ENCODE measurements at places on chromosomes 2 and 18. TPM values are rescaled to one million over a fixed set of nuclear protein-coding genes. Genes with fewer than 3 reads are reported as not detected.

Gene STON1
- 0.94 TPM for polyA plus RNA-seq

Gene SEMA4F
- polyA plus RNA-seq, result 1.2 TPM

Gene OTOS
- not detected for polyA plus RNA-seq

Gene QPCT
- polyA plus RNA-seq, result not detected

Gene CAPN14
- not detected for polyA plus RNA-seq

Gene POTEE
- polyA plus RNA-seq, result 12.1 TPM

Gene HES6
- polyA plus RNA-seq, result 131 TPM

Gene CSRNP3
- polyA plus RNA-seq, result not detected

Gene HOXD9
- not detected for polyA plus RNA-seq

Gene POMC
- not detected for polyA plus RNA-seq

Gene KIAA2012
- polyA plus RNA-seq, result not detected

Gene CENPA
- polyA plus RNA-seq, result 43.6 TPM

Gene VSNL1
- not detected for polyA plus RNA-seq

Gene SCN3A
- polyA plus RNA-seq, result not detected

Gene GAD1
- 24.1 TPM for polyA plus RNA-seq

Gene NTSR2
- not detected for polyA plus RNA-seq

Gene DSG4
- polyA plus RNA-seq, result not detected

Gene MCFD2
- 94.0 TPM for polyA plus RNA-seq

Gene RNU2-63P
- not detected for polyA plus RNA-seq

Gene MOGAT1
- not detected for polyA plus RNA-seq

Gene BCL11A
- polyA plus RNA-seq, result not detected

Gene FAM124B
- polyA plus RNA-seq, result 7.4 TPM

Gene DRC1
- polyA plus RNA-seq, result not detected

Gene REG3A
- not detected for polyA plus RNA-seq

Gene GTF2A1L
- polyA plus RNA-seq, result 0.05 TPM

Gene MAP4K4
- polyA plus RNA-seq, result 44.5 TPM

Gene SPTBN1
- polyA plus RNA-seq, result 22.5 TPM

Gene METTL8
- polyA plus RNA-seq, result 15.8 TPM

Gene TUBA3E
- polyA plus RNA-seq, result 0.09 TPM

Gene IL1RL2
- polyA plus RNA-seq, result not detected

Gene FZD7
- polyA plus RNA-seq, result 0.88 TPM
